ENCODE measurements at places on chromosomes 3 and 15. TPM values are rescaled to one million over a fixed set of nuclear protein-coding genes. Genes with fewer than 3 reads are reported as not detected.

ANKDD1A gene
- total RNA-seq = 1.9 TPM

TMEM158 gene
- total RNA-seq = 11.2 TPM

BCL2A1 gene
- total RNA-seq = 10.3 TPM

PLCH1 gene
- total RNA-seq = 1.1 TPM

ZNF774 gene
- total RNA-seq = 0.85 TPM

FANCD2OS gene
- not detected for total RNA-seq

MCF2L2 gene
- 0.13 TPM for total RNA-seq

UMPS gene
- total RNA-seq = 50.8 TPM

CHST13 gene
- 0.83 TPM for total RNA-seq

LRRC31 gene
- not detected for total RNA-seq

DENND6A gene
- 7.6 TPM for total RNA-seq

GPR176 gene
- 11.6 TPM for total RNA-seq

SPATA12 gene
- 0.30 TPM for total RNA-seq

GNAT1 gene
- not detected for total RNA-seq

ZDHHC19 gene
- 0.17 TPM for total RNA-seq

CLRN1 gene
- not detected for total RNA-seq

ADGRG7 gene
- total RNA-seq = not detected

ACKR2 gene
- not detected for total RNA-seq

SLC22A13 gene
- not detected for total RNA-seq

YEATS2 gene
- total RNA-seq = 12.1 TPM

SMCO1 gene
- not detected for total RNA-seq

GPR87 gene
- total RNA-seq = 2.7 TPM

KNSTRN gene
- total RNA-seq = 54.3 TPM

CDCP1 gene
- 10.0 TPM for total RNA-seq
